Activated gamma-delta T cell treated with Interleukin-2 at 50 U/mL for 16 hours (primary cell): ENCODE measurements at places on chromosomes 1 and 21.

DNA sequence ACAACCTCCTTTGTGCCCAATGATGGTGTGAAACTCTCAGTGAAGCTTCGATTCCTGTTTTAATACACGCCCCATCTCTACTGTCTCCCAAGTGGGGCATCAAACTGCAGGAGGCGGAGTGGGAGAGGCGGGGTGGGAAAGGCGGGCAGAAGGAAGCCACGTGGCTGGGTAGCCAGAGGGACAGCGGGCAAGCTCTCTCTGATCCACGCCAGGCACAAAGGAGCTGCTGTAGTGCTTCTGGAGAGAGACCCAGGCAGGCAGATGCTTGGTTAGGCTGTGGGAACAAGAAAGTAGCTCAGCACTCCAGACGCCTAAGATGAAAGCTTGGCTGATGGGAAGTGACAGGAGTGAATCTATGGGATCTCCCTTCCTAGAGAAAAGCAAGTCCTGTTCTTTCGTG, 25.7 kb downstream of the TRIM67 start:
- DNase-seq = no peak

DNA sequence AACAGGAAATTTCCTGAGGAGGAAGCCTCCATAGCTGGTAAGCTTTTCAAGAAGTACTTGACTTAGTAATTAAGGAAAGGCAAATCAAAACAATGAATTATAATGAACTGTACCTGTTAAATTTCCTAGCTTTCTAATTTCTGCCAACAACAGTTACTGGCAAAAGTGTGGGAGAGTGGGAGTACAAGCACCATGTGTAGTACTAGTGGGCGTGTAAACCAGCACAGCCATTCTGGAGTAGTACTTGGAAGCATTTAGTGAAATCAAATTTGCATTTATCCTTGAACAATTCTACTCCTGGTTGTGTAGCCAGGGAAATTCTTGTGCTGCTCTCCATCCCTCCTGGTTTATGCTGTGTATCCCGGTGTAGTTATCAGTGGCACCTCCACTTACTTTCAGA, 190.8 kb downstream of the PRDM2 start:
- DNase-seq = no peak

DNA sequence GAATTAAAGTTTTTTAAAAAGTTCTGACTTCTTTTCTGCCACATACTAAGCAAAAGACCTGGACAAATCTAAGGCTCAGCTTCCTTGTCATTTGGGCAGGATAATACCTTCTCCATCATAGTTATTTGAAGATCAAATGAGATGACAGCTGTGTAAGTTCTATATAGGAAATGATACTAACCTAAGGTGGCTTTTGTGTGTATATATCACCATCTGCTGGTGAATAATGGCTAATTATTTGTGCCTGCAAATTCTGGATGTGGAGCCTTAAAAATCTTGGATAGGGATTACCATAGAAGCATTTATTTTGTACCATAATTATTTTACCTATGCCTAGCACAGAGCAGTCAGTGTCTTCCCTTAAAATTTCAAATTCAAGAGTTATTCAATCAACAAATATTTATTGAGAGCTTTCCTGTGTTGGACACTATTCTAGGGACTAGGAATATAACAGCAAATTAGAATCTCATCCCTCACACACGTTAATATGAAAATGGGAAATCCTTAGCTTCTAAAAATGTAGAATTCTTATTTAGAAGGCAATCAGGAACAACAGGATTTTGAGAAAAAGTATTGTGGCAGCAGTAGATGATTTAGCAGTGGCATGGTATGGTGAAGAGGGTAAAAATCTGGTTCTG, 89.8 kb downstream of the TMEM200B start:
- no peak for DNase-seq

DNA sequence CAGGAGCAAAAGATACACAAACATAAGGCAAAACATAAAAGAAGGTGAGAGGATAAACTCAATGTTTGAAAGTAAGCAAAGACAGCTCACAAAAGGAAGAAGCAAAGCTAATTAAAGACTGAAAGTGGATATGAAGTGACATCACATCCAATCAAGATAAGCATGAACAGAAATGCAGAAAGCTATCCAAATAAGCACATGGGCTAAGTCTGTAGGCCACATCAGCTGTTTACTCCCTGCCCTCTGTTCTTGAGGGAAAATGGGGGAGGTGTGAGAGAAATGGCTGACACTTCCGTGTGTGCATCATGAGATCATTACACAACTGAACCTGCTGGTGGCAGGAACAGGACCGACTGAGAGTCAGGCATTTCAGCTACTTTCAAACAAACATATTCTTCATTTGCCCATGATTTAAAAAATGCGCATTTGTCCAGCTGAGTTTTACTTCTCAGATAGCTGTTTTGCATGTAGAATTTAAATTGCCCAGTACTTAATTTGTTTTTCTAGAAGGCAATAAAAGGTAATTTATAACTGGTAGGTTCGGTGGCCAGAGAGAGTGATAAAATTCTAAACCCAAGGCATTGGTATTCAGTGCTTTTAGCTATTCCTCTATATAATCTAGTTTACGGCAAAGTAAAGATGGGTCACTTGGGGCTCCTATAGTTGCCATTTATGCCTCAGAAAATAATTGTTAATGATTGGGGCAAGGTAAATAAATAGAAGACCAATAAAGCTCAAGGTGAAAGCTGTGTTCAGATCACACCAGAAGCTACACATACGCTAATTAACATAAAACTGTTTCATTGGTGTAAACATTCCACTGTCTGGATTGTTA, 27.2 kb upstream of the MAN1A2 start:
- no peak for DNase-seq

DNA sequence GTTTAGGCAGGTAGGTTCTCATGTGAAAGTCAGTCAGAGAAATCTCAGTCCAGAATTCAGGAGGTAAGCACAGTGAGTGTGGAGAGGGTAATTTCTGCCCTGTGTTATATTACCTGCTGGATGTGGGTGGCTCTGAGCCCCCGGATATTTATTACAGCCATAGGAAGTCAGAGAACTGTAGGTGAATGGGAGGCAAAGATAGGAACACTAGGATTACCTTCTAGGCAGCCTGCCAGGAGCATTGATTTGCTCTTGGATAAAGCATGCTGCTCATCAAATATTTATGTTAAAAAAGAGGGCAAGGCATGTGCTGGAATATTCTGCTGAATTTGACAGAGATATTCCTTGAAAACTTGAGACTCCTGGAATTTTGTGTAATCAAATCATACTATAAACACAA, 8.5 kb downstream of the GNG12 start:
- no peak for DNase-seq

GRCh38 chr1:167614851-167615250, 15.2 kb upstream of the RCSD1 start:
- no peak for DNase-seq

- no peak for DNase-seq
Measured at GRCh38 chr1:4021136-4021973, 121.3 kb upstream of the C1orf174 start.

- DNase-seq = no peak
Measured at GRCh38 chr1:214824763-214825162, 221.8 kb downstream of the CENPF start.

- no peak for DNase-seq
Measured at GRCh38 chr21:31497914-31498313, 153.9 kb upstream of the TIAM1 start.

GRCh38 chr1:215905493-215906115, 338.5 kb downstream of the KCTD3 start:
- DNase-seq = no peak
